ENCODE measurements at places on chromosomes 5 and 9.

- DNase-seq = peak; percentile 33
These were observed 8.0 kb downstream of the BRD3 start for GRCh38 chr9:134059661-134060395.

DNA sequence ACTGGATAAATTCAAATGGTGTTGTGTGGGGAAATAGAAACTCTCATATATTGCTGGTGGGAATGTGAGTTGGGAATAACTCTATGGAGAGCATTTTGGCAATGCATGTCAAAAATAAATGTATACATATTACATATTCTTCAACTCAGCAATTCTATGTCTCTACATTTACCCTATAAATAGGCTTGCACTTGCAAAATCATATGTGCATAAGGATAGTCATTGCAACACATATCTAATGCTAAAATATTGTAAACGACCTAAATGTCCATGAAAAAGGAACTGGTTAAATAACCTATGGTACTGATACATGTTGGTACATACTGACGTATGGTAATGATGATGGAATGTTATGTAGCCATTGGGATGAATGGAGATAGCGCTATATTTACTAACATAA, 94.5 kb upstream of the CHD1 start:
- no peak for DNase-seq

- no peak for DNase-seq
These were observed 1088.6 kb upstream of the C9orf72 start for GRCh38 chr9:28661853-28662252.

DNA sequence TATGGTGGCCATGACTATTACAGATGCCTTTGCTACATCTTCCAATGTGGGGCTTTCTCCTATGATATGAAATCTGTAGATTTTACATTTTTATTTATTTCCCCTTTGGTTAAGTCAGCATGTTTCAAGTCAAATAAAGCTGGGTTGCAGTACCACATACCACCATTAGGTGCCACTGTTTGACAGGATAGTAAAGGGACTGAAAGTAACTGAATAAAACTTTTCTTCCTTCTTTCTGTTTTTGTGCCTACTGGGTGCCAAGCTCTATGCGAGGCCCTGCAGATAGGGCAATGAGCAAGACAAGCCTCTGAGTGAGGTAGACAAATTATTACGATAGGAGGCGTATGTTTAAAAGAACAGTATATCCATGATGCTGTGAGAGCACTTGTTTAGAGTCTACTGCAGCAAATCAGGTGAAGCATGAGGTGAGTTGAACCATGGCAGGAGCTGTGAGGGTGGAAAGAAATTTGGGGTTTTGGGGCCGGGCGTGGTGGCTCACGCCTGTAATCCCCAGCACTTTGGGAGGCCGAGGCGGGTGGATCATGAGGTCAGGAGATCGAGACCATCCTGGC, 64.8 kb downstream of the GDNF start:
- DNase-seq = no peak

DNA sequence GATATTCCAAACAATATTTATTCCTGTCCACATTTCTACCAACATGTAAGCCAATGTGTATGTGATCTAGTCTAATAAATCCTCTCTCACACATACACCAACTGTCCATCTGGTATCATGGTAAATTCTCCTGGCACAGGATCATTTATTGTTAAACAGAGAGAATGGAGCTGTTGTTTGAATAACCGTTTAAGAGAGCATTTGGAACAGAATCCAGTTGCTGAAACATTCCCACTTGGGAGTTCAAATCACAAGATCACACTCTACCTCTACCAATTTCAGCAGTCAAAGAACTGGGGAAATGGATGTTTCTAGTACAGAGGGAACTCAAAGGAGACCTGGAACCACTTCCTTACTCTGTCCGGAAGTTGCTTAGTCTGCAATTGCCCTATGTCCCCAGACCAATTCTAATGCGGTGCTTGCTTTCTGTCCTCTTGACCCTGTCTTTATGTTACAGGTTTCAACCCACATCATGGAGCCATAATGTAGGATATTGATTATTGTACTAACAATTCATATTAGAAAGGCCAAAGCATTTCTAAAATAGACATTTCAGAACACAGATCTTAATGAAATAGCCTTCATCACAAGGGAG, 488.4 kb downstream of the SEMA5A start:
- DNase-seq = no peak

GRCh38 chr9:120742951-120743416, 28.7 kb upstream of the MEGF9 start:
- DNase-seq = no peak

- DNase-seq = no peak
These were observed 21.0 kb upstream of the CDKN2B start for GRCh38 chr9:22030101-22030598.

- no peak for DNase-seq
These were observed 4.5 kb downstream of the ZNF608 start for GRCh38 chr5:124741711-124742496.

DNA sequence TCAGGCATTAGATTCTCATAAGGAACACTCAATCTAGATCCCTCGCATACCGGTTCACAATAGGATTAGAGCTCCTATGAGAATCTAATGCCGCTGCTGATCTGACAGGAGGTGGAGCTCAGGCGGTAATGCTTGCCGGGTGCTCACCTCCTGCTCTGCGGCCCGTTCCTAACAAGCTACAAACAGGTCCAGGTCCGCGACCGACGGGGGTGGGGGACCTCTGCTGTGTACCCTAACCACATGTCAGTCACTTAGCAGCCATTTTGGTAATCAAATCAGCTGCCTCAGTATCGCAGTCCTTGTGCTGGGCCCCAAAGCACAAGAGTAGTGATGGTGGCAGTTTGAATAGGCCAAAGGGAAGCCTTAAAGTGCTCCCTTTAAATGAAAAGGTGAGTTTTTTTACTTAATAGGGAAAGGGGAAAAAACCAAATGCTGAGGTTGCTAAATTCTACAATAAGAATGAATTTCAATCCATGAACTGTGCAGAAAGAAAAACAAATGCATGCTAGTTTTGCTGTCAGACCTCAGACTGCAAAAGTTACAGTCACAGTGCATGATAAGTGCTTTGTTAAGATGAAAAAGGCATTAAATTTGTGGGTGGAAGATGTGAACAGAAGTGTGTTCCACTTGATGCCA, 67.0 kb upstream of the TNPO1 start:
- no peak for DNase-seq

DNA sequence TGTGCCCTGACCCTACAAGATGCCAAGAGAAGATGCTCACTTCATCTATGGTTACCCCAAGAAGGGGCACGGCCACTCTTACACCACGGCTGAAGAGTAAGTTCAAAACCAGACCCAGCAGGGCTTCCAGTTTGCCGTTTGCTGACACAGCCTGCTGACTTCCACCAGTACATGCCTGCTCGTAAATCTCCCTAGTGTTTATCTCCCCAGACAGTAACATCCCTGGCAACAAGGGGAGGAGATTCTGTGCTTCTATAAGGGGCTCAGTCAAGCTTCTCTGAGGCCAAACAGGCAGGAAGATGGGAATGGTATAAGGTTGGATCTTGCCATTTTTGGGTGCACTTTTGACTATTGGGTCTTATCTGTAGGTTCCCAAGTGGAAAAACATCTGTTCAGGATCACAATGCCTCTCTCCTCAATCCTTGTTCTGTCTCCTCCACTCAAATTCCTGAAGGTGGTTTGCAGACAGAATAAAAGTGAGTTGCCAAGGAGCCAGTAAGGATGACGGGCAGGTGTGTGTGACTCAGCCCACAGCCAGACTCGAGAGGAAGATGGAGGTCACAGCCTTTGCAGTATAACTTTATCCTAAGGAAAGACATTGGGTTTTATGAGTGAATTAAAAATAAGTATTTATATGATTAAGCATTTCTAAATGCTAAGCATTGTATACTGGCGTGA, 1.9 kb downstream of the MLANA start:
- no peak for DNase-seq

GRCh38 chr5:156896546-156896945, 46.5 kb downstream of the PPP1R2B start:
- DNase-seq = no peak

DNA sequence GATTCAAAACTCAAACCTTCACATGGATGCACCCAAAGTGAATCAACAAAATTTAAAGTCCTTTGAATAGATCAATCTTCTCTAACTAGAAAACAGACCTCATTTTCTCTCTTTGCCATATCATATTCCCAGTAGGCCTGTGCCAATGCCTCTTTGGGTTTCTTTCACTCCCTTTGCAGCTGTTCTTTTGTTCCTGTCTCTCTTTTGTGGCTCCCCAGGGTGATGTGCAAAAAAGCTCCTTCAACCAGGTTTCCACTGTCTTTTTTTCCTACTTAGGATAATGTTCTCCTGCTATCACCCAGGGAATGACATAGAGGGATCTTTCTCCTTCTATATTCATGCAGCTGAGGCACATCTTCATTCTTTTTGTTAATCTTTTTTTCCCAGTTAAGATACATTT, 54.6 kb downstream of the MARCHF3 start:
- DNase-seq = no peak

GRCh38 chr5:140366589-140367255, 6.7 kb downstream of the SLC4A9 start:
- DNase-seq = no peak

DNA sequence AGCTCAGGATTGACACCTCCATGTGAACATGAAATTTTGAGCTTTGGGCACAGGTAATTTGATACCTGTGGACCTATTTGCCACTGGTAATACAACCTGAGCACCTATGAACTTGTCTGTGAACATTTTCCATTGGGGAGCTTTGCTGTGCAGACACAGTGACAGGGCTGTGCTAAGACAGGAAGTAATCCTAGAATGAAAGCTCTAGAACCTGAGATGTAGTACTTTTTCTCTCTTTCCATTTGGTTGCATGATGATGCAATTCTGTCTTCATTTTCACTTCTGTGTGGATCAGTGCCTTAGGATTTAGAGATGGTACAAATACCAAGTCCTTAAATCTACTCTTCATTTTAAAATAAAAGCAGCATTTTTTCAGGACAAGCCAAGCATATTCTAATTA, 216.9 kb downstream of the NR3C1 start:
- no peak for DNase-seq

DNA sequence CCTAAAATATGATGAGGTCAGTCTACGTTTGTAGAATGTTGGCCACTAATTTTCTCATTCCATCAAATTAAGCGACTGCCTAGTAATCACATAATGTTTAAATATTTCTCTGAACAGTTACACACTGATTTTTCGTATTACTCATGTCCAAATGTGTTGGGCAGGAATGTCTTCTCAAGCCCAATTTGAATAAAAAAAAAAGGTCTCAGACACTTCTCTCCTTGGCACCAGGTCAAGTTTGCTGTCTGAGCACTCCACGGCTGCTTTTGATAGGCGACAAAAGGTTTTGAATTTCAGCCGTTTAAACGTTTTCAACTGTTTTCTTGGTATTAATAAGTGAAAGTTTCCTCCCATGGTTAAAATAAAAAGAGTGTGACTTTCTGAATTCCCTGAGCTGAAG, 542.1 kb downstream of the IRX1 start:
- no peak for DNase-seq

GRCh38 chr5:139898981-139899380, 103.4 kb downstream of the PSD2 start:
- no peak for DNase-seq

DNA sequence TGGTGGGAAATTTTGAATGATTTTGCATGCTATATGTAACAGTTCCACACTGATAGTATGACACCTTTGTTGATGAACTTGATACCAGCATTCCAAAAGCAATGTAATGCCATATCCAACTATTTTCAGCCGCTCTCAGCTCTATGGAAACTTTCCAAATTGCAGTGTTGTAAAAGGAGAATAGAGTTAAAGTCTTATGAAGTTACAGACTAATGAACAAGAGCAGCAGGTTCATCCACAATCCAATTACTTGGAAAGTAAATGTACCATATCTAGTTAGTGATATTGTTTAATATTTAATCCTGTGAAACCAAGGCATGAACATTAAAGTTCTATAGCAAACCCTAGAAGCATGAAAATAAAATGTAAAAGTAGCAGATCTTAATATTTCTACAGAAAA, 418.2 kb downstream of the TUSC1 start:
- no peak for DNase-seq

GRCh38 chr5:156687514-156687913, 162.6 kb upstream of the PPP1R2B start:
- no peak for DNase-seq

DNA sequence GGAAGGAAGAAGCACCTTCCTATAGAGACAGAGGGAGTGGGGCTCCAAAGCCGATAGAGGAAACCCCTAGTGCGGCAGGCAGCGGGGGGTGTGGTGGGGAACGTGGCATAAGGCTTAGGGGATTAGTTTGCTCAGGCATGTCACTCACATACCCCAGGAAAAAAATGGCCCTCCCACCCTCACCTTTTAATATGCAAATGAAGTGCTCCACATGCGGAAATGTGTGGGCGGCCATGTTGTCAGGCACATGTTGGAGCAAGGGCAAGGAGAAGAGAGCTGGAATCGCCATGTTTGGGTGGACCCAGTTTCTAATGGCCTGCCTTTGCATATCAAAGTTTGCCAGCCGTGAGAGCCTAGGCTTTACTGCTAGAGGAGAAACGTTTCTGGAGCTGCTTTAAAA, 758.8 kb downstream of the NR2F1-AS1 start:
- no peak for DNase-seq

GRCh38 chr5:127666043-127666716, 17.3 kb downstream of the CTXN3 start:
- no peak for DNase-seq

DNA sequence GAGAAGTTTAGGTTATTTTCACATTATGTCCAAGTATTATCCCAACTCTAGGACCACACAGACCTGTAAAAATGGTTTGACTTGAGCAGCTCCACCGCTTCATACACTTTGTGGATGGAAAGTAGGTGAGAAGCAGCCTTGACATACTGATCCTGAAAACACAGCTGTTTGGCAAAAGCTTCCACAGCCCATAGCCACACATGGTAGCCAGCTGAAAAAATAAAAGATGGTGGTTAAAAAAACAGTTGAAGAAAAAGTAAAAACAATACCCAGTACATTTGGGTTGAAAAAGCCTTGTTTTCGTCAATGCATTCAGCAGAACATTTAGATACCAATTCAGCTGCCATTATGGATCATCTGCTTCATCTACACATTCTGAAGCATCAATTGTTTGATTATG, 36.7 kb downstream of the GEMIN5 start:
- DNase-seq = no peak

GRCh38 chr9:109399258-109399767, 78.5 kb upstream of the EPB41L4B start:
- DNase-seq = no peak

GRCh38 chr9:88925481-88925880, 65.8 kb upstream of the S1PR3 start:
- no peak for DNase-seq

- no peak for DNase-seq
These were observed 542.9 kb downstream of the EFNA5 start for GRCh38 chr5:107127878-107128277.

- DNase-seq = peak; percentile 29
These were observed 15.1 kb downstream of the IRF1 start for GRCh38 chr5:132475497-132475882.

DNA sequence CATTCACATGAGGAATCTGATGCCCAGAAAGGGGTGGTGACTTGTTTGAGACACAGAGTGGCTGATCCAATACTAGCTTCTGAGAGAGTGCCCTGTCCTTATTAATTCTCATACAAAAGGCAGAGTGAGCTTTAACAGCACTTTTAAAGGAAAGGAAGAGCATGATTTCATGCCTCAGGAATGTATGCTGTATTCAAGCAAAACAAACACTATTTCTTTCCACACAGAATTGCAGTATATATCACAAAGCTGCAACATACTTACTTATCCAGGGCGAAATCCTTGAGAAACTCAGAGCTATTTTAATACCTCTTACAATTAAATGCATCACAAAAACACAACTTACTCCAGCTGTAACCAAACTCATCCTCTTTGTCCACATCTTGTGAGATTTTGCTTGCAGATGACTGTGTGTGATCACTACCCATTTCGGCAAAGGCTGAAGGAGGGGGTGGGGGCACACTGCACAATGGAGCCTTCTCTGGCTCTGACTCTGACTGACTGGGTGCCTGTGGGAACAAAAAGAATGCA, 139.8 kb downstream of the MPDZ start:
- DNase-seq = no peak

Measured in activated T-cell treated with anti-CD3 and anti-CD28 coated beads, Interleukin-2, amount 50 U/mL, for 24 hours (primary cell).